ENCODE measurements at places on chromosomes 2 and 18. TPM values are rescaled to one million over a fixed set of nuclear protein-coding genes. Genes with fewer than 3 reads are reported as not detected.
A peak's percentile ranks its signal among the peaks of the same experiment; 100 is the strongest.

GCG gene
- total RNA-seq, result not detected

DHRS9 gene
- not detected for total RNA-seq

RAD51AP2 gene
- 0.10 TPM for total RNA-seq

CCDC74A gene
- 6.5 TPM for total RNA-seq

ALKAL2 gene
- total RNA-seq, result 1.3 TPM

REG3G gene
- total RNA-seq, result not detected

ARHGAP15 gene
- not detected for total RNA-seq

GALM gene
- total RNA-seq, result 9.8 TPM

WDR75 gene
- total RNA-seq, result 39.5 TPM

OR6B2 gene
- total RNA-seq, result not detected

MYO3B gene
- not detected for total RNA-seq

GPBAR1 gene
- 0.55 TPM for total RNA-seq

DNA sequence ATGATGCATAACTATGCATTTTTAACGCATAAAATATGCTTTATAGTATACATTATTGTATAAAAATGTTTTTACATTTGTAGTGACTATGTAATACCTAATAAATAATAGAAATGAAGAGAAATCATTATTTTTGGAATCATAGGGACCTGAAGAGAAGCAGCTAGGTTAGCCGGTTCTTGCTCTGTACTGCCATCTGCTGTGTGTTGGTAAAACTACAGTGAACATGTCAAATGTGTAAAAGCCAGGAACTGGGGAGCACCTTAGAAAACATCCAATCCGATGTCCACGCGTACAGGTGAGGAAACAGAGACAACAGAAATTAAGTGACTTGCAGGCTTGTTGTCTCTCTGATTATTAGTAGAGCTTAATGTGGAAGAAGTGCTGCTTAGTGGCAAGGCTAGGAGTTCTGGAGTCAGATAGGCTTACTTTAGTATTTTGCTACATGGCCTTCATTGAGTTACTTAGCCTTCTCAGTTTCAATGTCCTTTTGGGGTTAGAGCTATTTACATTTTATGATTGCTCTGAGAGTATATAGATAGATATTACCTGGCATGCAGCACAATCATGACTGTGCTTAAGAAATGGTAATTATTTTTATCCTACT, 386.5 kb downstream of the DLGAP1 start:
- DNase-seq, result peak; percentile 22

DNA sequence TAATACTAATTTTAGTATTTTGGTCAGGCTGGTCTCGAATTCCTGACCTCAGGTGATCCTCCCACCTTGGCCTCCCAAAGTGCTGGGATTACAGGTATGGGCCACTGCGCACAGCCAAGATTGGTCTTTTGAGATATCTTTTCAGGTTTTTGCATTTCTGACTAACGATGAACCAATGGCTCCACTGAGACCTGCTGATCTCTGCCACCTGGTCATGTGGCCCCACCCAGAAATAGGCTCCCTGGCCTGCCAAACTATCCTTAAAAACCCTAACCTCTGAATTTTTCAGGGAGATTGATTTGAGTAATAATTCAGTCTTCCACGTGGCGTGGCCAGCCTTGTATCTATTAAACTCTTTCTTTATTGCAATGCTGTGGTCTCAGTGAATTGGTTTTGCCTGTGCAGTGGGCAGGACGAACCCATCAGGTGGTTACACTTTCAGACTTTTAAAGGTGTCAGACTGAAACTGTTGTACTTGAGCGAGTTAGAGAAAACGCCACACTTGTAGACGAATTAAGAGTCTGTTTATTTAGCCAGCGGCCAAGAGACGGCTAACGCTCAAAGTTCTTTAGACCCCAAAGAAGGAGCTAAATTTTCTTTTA, 85.8 kb upstream of the MSH6 start:
- DNase-seq, result no peak

- no peak for DNase-seq
These were observed 37.6 kb upstream of the PMAIP1 start for GRCh38 chr18:59861963-59862819.

GRCh38 chr2:18991177-18992168, 366.9 kb downstream of the OSR1 start:
- DNase-seq, result peak; percentile 90

DNA sequence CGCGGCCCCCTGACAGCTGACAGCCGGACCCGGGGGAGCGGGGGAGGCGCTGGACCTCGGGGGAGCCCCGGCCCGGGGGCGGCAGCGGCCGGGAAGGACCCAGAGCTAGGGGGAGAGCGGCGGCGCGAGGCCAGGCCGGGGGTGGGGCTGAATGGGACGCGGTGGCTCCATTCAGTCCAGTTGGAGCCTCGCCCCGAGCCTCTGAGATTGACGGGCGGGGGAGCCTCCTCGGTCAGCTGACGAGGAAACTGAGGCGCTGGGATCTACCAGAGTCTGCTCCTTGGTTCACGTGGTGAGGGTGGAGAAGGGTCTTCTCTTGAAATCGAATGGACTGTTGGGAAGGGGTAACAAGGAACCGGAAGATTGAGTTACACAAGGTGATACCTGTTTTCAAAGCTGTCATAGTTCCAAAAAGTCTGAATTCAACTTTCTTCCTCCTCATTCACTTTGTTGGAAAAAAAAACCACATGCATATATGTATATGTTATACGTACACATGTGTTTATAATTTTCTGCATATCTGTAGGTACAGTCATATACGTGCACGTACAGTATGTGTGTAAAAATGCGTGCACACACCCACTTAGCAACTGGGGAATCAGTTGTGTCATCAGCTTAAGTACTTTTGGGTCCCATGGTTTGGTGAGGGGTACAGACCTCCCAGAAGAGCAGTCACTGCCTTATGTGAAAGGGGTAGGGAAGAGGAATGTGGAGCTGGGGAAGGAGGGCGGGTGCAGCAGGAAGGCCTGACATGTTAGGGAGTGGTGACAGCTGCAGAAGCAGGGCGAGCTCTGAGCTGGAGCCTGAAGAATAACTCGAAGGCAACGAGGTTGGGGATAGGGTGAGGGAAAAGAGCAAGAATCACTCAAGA, 628 bp downstream of the PPP1R7 start:
- no peak for DNase-seq

DNA sequence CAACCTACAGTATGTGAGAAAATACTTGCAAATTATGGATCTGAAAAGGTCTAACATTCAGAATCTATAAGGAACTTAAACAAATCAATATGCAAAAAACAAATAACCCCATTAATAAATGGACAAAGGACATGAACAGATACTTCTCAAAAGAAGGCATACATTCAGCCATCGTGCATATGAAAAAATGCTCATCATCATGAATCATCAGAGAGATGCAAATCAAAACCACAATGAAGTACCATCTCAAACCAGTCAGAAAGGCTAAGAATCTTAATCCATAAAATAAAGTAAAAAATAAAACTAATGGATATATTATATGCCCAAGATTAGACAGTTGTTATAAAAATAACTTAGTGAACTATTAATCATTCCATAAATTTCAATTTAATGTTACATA, 154.0 kb downstream of the CALCRL start:
- no peak for DNase-seq

DNA sequence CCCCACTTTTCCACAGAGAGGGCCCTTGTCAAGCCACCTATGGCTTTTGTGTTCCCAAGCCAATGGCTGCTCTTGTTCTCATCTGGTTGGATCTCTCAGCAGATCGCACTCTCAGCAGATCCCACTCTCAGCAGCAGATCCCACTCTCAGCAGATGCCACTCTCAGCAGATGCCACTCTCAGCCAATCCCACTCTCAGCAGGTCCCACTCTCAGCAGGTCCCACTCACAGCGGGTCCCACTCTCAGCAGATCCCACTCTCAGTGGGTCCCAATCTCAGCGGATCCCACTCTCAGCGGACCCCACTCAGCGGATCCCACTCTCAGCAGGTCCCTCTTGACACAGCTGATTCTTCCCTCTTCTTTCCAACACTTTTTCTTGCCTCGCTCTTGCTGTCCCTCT, 59.3 kb upstream of the MGAT4A start:
- DNase-seq, result no peak

GRCh38 chr2:113407446-113408099, 29.9 kb upstream of the ZNG1B start:
- no peak for DNase-seq

- DNase-seq, result no peak
These were observed 40.3 kb downstream of the GPR155 start for GRCh38 chr2:174446531-174446930.

DNA sequence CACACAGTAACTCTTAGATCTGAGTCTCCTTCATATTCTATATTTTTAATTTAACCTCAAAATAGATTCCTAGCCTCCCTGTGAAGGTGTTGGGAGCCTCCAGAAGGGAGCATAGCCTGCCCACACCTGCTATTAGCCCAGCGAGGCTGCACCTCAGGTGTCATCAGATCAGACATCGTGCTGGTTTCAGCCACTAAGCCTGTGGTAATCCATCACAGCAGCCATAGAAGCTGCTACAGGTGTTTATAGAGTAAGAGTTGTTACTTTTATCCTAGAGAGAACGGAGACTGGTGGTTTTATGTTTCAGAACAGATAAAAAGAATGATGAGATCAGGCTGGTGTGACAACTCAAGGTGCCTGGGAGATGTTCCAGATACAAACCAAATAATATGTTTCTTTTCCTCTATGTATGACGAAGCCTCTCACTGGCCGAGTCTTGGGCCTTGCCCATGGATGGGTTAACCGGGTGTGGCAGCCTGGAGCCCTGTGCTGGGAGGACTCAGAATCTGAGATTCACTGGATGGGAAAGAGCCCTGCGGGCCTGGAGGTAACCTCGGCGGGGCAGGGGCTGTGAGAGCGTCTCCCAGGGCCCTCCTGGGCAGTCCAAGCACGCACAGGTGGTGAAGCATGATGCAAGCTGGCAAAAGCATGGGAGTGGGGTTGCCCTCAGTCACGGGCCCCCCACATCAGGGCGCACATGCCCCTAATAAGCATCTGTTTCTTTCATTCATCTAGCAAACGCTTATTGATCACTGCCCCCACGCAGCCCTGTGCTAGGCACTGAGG, 73.7 kb downstream of the MRPS9 start:
- no peak for DNase-seq

DNA sequence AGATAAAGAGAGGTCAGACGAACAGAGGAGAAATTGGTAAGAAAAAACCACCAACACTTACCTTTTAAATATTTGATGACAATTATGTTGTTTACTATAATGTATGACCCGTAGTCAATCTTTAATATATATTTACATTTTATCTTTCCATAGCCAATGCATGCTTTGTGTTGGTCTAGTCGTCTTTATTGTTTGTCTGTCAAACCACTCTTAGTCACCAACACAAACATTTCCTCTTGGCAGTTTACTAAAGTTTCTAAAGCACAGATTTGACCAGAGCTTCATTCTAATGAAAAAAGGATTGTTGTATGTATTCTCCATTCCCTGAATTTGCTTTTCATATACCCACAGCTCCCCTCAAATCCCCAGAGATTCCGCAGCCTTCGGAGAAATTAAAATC, 784.7 kb upstream of the PIK3C3 start:
- DNase-seq, result peak; percentile 25

DNA sequence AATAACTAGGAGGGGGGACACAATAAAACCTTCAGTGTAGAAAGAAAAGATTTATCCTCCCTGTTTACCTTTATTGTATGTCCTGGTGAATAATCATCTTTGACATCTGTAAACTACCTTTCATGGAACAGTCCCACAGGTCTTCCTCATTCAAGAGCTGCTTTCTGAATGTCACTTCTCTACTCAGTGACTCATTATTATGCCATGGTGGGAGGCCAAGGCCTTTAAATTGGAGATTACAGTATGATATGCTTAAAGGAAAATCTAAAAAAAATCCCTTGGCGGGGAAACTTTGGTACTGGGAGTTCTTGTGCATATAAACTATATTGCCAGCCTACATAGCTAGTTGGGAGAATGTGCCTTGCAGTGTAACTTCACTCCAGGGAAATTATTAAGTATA, 713.0 kb downstream of the TDRD15 start:
- DNase-seq, result no peak

- DNase-seq, result no peak
These were observed 51.5 kb downstream of the PLB1 start for GRCh38 chr2:28547223-28547860.

GRCh38 chr2:233807215-233807865, 29.2 kb downstream of the MROH2A start:
- no peak for DNase-seq

GRCh38 chr2:125456693-125457363, 1199.1 kb upstream of the GYPC start:
- DNase-seq, result no peak

DNA sequence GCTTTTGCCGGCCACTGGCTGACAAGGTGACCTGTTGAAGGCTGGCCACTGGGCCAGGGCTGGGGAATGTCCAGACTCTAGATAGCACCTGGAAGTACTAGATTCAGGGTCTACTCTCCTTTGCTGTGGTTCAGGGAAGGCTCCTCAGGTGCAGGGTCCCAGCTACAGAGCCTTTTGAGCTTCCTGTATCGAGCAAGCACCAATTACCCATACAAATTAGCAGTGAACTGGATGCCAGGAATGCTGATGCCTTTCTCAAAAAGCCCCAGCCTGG, 213.4 kb downstream of the CYP26B1 start:
- DNase-seq, result no peak

DNA sequence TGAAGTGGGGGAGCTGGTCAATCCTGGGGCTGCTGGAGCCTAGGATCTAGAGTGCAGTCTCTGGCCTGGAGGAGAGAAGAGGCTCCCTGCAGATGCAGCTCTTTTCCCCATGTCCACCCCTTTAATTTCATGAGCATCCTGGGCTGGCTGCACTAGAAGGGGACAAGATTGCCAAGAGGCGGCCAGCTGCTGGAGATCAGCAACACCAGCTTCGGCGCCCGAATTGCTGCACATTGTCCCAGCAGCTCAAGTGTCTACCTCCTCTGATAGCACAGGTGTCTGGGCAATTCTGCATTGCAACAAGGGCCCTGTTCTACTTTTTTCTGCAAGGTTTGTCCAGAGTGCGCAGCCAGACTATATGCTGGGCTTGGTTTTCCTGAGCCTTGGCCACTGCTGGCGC, 125.7 kb downstream of the AGAP1 start:
- no peak for DNase-seq

- no peak for DNase-seq
These were observed 329.6 kb upstream of the ACVR2A start for GRCh38 chr2:147515213-147515612.

DNA sequence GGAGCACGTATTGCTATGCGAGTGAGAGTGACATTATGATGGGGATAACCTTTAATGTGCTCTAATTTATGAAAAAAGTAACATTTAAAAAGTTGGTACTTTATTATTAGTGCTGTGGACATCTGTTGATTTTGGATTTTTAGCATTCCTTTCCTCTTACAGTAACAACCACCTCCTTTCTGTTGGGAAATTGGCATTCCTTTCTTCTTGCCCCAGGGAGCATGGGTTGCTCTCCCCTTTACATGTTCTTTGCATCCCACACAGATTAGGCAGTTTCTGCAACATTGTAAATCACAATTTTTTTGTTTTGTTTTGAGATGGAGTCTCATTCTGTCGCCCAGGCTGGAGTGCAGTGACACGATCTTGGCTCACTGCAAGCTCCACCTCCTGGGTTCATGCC, 300.2 kb downstream of the LPIN1 start:
- peak; percentile 56 for DNase-seq

GRCh38 chr18:74488864-74489263, 7.3 kb upstream of the CNDP2 start:
- no peak for DNase-seq

GRCh38 chr2:173568054-173568453, 213.4 kb downstream of the CDCA7 start:
- no peak for DNase-seq
